ENCODE measurements at places on chromosomes 2 and 18.

GRCh38 chr2:47379384-47379783 lies 23.6 kb upstream of the MSH2 start:
- no peak for DNase-seq

DNA sequence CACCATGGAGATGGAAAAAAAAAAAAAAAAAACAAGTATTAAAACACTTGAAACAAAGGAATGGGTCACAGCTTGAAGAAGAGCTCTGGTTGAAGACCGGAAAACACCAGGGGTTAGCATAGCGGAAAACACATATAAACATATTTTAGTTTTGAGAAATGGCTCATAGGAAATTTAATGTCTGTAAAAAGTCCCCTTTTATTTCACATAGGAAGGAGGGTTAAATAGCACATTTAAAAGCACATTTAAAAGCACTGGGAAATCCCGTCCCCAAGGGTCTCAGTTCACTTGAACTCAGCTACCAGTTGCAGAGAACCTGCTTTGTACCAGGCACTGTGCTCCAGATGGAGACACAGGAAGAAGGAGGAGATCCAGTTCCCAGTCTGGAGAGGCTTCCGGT lies 65.5 kb downstream of the KCNE4 start:
- DNase-seq = no peak

DNA sequence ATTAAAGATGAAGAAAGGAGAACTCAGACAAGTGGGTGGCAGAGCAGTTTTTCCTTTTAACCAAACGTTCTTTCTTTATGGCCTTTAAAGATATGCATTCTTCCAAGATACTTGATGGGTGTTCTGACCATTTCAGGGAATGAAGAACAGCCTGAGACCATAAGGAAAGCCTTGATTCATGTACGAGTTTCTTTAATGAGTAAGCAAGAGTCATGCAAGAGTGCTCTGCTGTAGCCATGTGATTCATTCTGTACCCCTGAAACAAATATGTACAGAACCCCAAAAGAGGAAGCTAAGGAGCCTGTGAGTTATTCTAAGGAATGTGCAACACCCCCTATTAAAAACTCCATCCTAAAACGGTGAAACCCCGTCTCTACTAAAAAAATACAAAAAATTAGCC lies 372.8 kb downstream of the MTX2 start:
- DNase-seq = no peak

GRCh38 chr2:217842017-217842416 lies 160.8 kb downstream of the TNS1 start:
- no peak for DNase-seq

GRCh38 chr2:197706839-197707207 lies 1.7 kb downstream of the MARS2 start:
- DNase-seq = no peak

DNA sequence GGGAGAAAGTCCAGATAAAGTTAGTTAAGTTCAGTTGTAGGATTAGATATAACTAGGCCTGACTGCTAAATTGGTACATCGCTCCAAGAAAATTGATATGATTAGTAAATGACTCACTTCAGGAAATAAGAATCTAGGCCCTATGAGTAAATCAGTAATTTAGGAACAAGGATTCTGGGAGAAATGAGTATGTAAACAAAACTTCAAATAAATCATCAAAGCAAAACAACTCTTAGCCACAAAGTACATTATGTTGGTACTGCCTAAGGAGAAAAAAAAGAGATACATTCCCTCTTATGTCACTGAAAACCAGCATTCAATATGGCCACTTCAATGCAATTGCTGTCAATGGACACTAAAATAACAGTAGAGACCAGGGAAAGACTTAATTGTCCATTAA lies 529.1 kb downstream of the ZNF804A start:
- DNase-seq = no peak

DNA sequence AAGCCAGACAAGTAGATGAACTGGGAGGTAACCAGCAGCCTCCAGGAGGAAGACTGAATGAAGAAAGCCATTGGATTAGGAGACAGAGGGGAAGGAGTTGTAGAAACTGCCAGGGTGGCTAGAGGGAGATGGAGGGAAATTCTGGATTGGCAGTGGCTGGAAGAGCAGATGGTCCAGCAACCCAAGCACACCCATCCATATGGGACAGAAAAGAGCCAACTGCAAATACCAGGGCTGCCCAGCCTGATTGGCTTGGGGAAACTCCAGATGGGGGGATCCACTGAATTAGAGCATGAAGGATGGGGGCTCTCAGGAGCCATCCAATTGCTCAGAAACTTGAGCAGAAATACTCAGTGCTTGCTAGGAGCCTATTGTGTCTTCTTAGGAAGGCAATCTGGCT lies 173.5 kb upstream of the EPB41L3 start:
- DNase-seq = no peak

DNA sequence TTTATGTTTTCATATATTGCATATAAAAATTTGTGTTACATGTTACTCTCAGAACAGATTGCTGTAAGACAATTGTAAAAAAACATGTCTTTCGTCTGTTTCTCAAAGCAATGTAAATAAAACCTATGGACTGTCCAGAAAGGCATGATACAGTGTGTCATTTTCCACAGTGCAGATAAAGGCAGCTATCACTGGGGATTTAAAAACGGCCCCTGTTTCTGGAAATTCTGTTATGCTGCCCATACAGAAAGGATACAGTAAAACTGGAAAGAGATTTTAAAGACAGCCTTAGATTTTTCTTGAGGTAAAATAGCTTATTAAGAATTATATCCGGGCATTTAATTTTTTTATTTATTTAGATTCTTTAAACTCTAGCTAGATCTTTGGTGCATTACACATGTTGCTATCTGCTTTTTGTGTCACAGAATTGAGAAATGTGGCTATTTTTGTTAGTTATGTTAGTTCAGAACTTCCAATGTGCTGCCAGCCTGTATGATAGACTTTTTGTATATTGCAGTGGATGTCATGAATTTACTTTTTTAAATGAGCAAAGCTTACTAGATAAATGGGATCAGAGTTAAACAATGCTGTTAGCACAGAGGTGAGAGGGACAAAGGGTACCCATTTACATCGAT lies 859 bp upstream of the INO80D start:
- no peak for DNase-seq

DNA sequence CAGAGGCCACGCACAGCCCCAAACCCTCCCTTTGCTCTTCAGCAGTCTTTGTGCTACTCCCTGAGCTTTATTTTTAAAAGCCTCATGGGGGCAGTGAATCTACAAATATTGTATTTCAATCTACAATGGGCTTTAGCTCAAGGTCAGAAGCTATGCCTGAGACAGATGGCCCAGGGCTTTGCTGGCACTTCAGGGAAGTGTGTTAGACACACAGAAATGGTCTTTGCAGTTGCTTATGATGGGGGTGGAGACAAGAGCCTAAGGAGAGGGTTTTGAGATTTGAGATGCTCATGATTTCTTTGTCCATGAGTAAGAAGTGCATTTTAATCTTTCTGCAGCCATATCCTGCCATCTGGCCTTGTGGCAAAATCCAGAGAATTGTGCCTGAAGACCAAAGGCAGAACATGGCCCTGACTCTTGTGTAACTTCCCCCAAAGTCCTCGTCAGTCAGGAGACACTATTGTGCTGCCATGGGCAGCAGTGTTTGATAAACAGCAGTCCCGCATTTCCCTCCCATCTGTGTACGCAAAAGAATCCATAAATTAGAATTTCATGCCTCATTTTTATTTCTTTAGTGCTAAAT lies 92.6 kb downstream of the VAPA start:
- no peak for DNase-seq

DNA sequence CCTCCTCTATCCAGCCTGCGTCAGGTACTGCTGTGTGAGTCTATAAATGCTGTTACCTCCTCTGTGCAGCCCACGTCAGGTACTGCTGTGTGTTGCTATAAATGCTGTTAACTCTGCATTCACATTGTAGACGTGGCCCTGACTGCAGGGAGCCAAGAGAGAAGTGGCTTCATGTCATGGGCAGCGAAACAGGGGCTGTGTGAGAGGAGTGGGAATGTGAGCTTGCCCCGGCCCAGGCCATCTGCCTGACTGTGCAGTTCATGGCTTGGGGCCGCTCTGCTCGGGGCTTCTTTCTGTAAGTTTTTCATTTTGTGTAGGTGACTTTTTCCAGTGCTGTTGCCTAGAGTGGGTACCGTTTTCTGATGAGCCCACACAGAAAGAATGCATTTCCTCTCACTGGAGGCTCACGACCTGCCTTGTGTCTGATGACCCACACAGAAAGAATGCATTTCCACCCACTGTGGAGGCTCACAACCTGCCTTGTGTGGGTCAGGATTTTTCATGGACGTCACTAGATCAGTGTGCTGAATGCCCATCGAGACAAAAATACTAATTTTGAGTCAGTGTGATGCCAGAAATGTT lies 104.5 kb downstream of the SNTG2 start:
- DNase-seq = no peak

GRCh38 chr2:43438858-43439655 lies 156.8 kb downstream of the THADA start:
- no peak for DNase-seq

- no peak for DNase-seq
These were observed 48.7 kb downstream of the FMNL2 start for GRCh38 chr2:152383702-152384101.

DNA sequence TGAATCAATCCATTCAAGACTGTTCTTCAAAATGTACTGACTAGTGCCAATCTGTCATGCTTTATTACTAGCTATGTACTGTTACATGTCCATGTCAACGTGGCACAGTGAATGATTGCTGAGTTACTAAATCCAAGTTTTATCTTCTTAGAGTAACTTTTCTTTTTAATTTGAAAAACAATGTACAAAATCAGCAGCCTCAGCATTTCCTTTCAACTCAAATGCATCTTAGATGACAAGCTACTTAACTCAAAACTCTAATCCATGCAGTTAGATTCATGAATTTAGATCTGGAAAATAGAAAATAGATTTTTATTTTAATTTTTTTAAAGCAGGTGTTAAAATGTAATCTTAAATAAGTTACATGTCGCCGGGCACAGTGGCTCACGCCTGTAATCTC lies 174.2 kb downstream of the CAPN13 start:
- DNase-seq = no peak

DNA sequence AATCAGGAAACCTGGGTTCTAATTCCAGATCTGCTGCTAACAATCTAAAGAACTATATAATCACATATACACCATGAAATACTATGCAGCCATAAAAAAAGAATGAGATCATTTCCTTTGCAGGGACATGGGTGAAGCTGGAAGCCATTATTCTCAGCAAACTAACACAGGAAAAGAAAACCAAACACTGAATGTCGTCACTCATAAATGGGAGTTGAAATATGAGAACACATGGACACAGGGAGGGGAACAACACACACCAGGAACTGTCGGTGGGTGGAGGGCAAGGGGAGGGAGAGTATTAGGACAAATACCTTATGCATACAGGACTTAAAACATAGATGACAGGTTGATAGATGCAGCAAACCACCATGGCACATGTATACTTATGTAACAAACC lies 33.2 kb downstream of the CDH2 start:
- no peak for DNase-seq

DNA sequence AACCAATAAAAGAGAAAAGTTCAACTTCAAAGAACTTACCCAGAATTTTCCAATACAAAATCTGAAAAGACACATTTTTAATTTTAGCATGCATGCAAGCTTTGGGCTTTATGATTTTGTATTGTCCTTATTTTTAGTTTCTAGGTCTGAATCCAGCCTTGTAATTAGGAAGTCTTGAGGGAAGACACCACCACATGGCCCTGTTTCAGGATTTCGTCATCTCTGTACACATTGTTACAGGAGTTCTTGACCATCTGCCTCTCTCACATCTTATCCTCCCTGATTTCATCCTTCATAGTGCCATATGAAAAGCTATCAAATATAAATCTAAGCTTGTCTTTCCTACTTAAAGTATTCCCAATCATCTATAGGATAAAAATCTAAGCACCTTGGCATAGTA lies 176.1 kb downstream of the TXNL1 start:
- no peak for DNase-seq

- no peak for DNase-seq
These were observed 477.5 kb downstream of the SLC4A3 start for GRCh38 chr2:220104871-220105351.

DNA sequence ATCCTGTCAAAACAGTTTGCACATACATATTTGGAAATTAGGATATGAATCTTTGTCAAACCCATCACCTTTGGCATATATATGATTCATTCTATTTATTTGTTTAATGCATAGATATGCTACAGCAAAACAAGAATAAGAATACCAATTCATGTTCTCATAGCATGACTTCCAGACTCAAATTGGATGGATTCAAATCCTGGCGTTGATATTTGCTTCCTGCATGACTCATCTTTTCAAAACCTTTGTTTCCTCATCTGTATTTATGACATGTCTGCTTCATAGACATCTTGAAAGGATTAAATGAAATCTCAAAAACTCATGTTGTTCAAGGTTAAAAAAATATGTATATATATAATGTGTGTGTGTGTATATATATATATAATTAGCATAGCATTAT lies 261.3 kb downstream of the MBD5 start:
- no peak for DNase-seq

DNA sequence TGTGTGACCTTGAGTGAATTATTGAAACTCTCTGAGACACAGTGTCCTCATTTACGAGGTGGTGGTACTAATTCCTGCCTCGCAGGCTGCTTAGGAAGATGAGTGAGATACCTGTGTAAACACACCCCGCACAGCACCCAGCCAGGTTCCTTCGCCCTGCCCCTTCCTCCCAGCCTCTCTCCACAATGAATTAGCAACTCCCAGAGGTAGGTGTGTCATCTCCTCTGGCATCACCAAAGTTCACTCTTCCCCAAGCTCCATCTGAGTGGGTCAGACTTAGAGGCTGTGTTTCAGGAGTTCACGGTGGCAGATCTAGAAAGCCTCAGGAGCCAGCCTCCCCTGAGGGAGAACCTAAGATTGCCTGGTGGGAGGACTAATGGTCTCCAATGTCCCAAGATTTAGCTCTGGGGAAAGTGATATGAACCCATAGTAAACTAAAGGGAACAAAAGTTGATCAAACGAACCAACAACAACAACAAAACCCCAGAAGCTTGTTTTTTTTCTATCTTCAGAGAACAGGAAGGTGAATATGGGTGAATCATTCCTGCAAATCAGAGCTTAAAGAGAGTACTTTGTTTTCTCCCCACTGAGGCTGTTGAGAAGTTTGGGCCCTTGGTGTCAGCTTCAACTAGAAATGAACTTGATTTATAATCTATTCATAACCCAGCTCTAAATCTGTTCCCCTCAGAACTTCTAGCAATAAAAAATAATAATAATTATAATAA lies 44.4 kb upstream of the NRP2 start:
- no peak for DNase-seq

- no peak for DNase-seq
These were observed 332.9 kb downstream of the SOCS6 start for GRCh38 chr18:70621710-70622109.

DNA sequence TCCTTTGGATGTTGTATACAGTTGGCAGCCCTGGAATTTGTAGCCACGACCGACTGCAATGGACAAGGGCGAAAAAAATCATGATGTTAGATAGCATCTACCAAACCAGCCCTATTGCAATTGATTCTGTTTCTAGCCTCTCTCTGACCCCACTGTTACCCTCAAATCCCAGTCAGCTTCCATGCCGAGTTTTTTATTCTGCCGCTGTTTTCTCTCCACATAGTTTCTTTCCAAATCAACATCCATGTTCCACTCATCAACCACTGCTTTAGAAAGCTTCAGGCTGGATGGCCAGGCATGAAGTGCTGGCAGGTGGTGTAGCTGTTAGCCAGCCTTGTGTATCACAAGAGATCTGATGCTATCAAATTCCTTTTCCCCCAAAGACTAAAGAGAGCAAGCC lies 272.8 kb downstream of the FIGN start:
- no peak for DNase-seq

- DNase-seq = no peak
These were observed 100.9 kb downstream of the WDSUB1 start for GRCh38 chr2:159185401-159186130.

Measured in stimulated activated CD8-positive, alpha-beta memory T cell treated with anti-CD3 and anti-CD28 coated beads, Interleukin-15, amount 100 ng/mL, for 4 hours (primary cell).